IMR-90 (cell line): ENCODE measurements at places on chromosomes 11 and 22. TPM values are rescaled to one million over a fixed set of nuclear protein-coding genes. Genes with fewer than 3 reads are reported as not detected.

DNA sequence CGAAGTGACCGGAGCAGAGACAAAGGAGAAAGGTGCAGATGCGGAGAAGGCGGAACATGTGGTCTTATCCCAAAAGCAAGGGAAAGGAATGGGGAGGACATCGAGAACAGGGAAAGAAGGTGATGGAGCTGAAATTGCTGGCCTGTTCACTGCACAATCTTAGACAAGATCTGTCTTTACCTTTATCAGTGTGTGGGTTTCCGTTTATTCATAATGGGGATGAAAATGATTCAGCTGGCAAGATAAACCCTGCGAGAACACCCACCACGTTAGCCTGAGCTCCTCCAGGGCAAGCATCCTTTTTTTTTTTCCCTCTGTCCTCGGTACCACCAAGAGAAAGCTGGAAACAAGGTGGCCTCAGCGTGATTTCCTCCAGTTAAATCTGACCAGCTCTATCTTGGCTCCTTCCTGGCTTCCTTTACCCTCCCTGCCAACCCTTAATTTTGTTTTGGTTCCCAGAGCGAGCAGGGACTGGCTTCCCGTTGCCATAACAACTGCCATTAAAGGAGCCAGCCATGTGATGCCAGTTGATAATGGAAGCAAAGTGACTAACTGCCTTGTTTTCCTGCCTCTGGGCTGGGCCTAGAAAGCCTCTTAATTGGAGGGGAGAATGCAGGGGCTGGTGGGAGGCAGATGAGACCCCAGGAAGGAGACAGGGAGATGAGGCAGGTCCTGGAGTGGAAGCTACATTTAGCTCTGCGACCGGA lies 4.2 kb downstream of the SGSM1 start:
- no peak for DNase-seq

- DNase-seq, result peak; percentile 64
Observed at GRCh38 chr22:31082606-31083376, 1.7 kb downstream of the SMTN start.

- no peak for DNase-seq
Observed at GRCh38 chr11:130421697-130422096, 6.7 kb downstream of the ADAMTS8 start.

GRCh38 chr11:45444796-45445195 lies 158.7 kb upstream of the SYT13 start:
- no peak for DNase-seq

DNA sequence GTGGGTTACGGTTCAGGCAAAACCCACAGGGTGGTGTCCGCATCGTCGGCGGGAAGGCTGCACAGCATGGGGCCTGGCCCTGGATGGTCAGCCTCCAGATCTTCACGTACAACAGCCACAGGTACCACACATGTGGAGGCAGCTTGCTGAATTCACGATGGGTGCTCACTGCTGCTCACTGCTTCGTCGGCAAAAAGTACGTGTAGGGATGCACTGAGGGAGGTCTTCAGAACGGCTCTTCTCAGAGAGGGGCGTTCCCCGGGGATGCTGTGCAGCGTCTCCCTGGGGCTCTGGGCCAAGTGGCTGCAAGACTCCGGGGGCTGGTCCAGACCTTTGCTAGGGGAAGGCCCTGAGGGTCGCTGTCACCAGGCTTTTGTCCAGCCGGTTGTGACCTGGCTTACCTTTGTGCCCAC lies 1.3 kb downstream of the ACR start:
- DNase-seq, result no peak

DNA sequence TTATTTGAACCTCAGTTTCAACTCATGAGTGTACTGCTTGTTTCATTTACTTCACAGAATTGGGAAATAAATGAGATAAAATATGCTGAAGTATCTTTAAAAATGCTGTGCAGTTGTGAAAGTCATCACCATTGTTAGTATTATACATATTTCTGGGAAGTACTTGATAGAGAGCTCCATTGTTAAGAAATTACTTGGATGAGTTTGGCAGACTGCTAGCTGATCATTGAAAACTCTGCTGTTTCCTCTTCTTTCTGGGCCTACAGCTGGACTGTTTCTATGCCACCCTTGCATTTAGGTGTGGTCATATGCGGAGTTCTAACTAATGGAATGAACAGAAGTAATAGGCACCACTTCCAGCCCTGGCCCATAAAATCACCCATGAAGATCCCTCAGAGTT lies 10.0 kb downstream of the SIK2 start:
- peak; percentile 78 for DNase-seq

GRCh38 chr22:35572556-35572955 lies 31.9 kb downstream of the RASD2 start:
- no peak for DNase-seq

DNA sequence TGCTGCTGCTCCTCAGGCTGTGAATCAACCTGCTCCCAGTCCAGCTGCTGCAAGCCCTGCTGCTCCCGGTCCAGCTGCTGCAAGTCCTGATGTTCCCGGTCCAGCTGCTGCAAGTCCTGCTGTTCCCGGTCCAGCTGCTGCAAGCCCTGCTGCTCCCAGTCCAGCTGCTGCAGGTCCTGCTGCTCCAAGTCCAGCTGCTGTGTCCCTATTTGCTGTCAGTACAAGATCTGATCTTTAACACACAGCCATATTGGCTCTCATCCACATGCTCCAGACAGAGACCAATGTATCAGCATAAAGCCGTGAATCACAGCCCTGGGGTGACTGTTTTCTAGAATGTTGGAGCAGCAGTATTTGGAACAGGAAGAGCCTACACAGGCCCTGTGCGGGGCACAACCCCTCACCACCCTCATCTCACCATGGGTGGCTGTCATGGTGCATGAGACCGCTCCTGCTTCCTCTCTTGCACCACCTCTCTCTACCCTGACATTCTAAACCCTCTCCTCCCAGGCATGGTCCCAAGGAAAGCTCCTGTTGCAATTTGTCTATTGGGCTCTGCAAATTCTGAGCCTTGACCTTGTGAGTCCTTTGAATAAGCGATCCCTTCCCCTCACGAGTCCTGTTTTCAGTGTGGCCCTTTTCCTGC lies 3.5 kb downstream of the KRTAP5-10 start:
- no peak for DNase-seq

- DNase-seq, result no peak
Observed at GRCh38 chr11:65131417-65131776, 2.9 kb downstream of the SYVN1 start.

DNA sequence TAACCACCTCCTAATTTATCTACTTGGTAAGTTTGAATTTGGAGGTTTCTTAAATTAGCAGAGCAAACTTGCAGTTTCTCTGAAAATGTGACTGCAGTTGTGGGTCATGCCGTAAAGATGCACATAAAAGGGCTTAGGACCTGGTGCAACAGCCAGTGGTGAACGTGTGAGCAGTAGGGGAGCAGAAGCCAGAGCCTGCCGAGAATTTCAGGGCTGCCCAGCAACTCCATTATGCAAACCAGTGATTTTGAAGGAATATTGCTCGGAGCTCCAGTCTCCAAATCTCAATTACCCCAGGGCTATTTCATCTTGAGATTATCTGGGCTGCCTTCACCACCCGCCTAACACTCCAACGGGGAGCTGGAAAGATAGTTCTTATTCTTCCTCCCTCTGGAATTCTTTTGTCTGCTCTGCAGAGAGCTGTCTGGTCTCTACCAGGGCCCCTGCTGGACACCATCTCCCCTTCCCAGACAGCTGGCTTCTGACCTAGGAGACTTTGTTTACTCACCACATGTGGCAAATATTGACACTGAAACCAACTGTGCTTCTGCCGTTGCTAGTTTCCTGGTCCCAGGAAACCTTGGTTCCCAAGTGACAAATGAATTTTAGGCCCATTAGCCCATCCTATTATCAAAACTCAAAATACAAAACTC lies 93.9 kb downstream of the DSCAML1 start:
- DNase-seq, result no peak

The PAMR1 gene
- polyA plus RNA-seq, result 67.5 and 70.7 TPM in 2 replicates

The CRYBA4 gene
- polyA plus RNA-seq, result not detected in 2 replicates

The INPP5J gene
- 2.0 and 2.2 TPM in 2 replicates for polyA plus RNA-seq

The MUC6 gene
- polyA plus RNA-seq, result not detected in 2 replicates
